Hematopoietic multipotent progenitor cell treated with erythropoietin and hydrocortisone succinate and interleukin-3 and kit ligand, for 8 days (in vitro differentiated cells): ENCODE measurements at places on chromosomes 2 and 18.

DNA sequence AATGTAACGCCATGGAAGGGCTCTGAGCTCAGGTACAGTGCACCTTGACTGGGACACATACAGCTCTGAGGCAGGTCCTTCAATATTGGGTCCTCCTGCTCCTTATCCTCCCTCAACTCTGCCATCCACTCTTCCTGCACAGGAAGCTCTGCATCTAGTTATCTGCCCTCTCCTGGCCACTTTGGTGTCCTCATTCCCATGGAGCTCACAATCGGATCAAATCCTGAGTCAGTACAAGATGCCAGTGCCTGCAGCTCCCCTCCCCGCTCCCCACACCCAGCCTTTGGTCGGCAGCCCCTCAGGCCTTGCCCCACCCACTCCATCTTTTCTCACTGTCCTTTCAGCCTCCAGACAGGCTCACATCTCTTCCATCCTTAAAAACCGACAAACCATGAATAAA, 58.0 kb downstream of the LRRFIP1 start:
- no peak for DNase-seq

DNA sequence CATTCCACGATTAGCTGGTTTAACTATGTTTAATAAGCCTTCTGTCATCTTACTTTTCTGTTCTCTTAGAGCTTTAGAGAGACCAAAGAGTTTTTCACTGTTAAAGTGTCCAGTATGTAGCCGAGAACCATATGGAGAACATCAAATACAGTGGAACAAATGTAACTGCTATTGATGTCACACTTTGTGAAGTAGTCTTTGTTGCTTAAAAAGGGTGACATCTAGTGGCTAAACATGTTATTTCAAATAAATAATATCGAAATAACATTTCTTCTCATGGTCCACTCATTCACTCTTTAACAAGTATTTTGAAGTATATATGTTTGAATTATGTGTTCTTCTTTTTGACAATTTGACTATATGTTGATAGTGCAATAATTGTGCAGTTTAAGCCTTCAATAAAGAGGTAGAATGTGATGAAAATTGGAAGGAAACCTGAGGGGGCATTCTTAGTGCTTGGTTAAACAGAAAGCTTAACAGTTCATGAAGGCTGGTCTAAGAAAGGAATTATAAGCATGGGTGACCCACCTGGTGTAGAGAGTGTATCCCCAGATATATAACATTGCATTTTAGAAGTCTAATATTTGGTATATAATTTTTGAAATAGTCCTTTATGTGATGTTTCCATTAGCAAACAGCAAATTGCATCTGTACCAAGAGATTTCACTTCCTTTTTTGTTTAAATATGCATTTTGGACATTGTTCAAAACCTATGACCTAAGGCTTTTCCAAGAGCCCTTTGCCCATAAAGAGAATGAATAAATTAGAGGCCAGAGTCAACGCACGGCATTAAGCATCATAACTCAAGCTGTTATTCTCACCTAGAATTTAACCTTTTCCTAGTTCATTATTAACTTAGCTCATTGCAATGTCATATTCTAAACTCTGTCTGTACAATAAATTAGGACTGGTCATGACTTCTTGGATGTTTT, 112.1 kb downstream of the KYNU start:
- DNase-seq = peak; percentile 60

- no peak for DNase-seq
Measured at GRCh38 chr2:85588236-85588635, 4.0 kb downstream of the VAMP5 start.

DNA sequence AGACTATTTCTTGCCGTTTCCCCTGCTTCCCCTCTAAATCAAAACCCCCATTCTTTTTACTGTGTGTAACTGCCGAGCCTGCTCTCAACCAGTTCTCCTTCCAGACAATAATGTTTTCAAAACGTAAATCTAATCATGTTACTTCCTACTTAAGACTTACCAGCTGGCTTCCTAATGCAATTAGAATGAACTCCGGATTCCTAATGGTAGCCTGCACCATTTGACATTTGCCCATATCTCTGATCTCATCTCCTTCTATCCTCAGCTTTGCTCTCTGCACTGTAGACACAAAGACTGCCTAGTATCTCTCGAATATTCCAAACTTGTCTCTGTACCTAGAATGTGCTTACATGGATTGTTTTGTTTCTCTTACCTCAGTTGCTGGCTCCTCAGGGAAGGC, 12.9 kb downstream of the TTL start:
- DNase-seq = no peak

GRCh38 chr2:127514485-127514884, 11.8 kb downstream of the IWS1 start:
- DNase-seq = no peak

DNA sequence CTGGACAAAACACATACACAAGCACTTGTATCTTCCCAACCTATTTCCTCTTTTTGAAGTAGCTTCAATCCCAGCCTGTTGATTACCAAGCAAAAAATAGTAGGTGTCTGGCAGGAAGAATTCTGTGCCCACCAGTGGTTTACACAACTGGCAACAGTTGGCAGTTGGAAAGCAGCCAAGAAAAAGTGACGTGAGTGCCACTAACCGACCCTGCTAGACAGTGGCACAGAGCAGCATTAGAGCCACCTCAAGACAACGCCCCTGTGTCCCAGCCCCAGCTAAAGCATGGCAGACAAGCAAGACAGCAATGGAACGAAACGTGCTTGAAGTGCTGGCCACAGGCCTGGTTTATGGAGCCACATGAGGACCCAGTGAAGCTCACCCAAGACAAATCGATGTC, 379.6 kb downstream of the FBXO15 start:
- peak; percentile 8 for DNase-seq

GRCh38 chr2:85994897-85995647, 106.3 kb upstream of the ST3GAL5 start:
- DNase-seq = no peak

- DNase-seq = no peak
Measured at GRCh38 chr18:13378150-13378549, 159.6 kb downstream of the LDLRAD4 start.

- DNase-seq = no peak
Measured at GRCh38 chr18:10161315-10161714, 247.5 kb downstream of the VAPA start.

GRCh38 chr2:99576775-99577174, 87.0 kb upstream of the REV1 start:
- DNase-seq = no peak

DNA sequence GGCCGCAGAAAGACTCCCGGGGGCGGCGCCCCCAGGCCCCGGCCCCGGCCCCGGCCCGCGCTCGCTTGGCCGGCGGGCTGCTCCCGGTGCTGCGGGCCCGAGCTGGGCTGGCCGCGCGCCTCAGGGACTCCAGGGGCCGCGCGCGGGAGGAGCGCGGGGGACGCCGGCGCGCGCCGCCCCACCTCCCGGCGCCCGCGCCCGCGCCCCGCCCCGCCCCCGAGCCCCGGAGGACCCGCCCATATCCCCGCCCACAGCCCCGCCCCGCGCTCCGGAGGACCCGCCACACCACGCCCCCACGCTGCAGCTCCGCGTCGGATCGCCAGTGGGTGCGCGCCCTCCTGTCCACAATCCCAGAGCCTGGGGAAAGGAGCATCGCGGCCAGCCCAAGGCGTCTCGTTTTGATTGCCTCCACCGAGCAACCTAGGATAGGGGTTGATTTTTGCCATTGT, at the start of gene PARD6G:
Gene PARD6G (minus strand): TSS at position 122 of the 449 bp plus-strand sequence. CDS start 166 bp downstream, outside the sequence.
- peak; percentile 49 for DNase-seq

- DNase-seq = no peak
Measured at GRCh38 chr2:205387350-205388055, 294.8 kb upstream of the NRP2 start.

DNA sequence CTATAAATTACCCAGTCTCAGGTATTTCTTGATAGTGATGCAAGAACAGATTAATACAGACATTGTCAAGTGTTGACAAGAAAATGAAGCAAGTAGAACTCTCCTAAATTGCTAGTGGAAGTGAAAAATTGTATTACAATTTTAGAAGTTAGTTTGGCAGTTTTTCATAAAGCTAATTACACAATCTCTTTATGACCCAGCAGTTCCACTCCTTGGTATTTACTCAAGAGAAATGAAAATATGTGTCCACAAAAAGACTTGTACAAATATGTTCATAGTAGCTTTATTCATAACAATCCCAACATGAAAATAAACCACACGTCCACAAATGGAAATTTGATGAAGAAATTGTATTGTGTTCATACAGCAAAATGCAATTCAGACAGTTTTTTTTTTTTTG, 49.4 kb downstream of the PDE1A start:
- no peak for DNase-seq

DNA sequence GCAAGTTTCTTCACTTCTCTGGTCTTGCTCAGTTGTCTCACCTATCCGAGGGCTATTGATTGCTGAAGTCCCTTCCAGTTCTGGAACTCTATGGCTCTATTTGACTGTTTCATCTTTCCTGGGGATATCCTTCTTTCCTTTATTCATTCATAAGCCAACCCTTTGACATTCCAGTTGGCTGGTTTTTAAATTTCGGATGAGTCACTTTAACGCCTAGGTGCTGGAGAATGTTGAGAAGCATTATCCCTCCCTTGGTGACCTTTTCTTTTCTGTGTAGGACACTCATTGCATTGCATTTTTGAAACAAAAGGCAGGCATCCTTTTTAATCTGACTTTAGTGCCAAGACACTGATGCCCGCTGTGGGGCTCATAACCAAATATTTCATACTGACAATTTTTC, 307.1 kb downstream of the TSN start:
- DNase-seq = no peak

DNA sequence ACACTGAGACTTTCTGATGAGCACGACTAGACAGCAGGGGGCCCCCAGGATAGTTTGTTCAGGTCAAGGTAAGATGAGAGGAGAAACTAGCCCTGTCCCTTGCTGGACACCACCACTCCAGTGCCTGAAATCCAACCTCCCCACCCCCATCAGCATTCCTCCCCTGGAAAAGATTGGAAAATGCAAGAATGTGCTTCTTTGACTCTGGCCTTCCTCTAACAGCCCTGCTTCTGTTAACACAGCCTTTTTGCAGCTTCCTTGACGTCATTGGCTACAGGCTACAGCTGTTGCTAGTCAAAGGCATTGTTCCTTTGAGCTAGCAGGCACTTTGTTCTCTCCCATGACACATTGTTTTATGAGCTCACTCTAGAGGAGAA, 20.1 kb upstream of the LTBP1 start:
- no peak for DNase-seq
